ENCODE measurements at places on chromosomes 13 and 19. TPM values are rescaled to one million over a fixed set of nuclear protein-coding genes. Genes with fewer than 3 reads are reported as not detected.
A peak's percentile ranks its signal among the peaks of the same experiment; 100 is the strongest.

DNA sequence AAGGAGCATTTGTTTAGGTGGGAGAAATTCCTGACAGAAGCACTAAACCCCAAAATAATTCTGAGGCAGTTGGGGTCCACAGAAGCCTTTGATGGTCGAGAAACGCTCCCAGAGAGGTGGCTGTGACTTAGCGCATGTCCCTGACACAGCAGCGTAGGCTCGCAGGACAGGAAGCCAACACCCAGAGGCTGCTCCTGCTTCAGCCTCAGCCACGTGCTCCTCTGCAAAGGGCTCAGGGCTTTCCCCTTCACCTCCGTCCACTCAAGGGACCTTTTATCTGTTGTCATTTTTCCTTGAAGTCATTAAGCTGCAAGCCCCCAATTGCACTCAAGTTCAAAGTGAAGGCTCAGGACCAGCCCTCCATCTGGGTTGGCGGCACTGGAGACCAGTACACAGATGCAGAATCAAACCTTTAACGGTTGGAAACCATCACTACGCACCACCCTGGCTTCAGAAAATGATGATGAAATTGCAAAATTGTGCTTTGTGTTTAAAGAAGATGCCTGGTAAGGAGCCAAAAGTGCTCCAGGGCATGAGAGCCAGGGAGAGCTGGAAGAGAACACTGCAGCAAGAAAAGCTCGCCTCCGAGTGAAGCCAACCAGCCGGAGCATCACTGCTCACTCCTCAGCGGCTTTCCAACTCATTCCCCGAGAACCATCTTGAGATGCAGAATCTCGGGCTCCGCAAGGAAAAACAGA is 219.6 kb downstream of the RAP2A start:
- DNase-seq: no peak

DNA sequence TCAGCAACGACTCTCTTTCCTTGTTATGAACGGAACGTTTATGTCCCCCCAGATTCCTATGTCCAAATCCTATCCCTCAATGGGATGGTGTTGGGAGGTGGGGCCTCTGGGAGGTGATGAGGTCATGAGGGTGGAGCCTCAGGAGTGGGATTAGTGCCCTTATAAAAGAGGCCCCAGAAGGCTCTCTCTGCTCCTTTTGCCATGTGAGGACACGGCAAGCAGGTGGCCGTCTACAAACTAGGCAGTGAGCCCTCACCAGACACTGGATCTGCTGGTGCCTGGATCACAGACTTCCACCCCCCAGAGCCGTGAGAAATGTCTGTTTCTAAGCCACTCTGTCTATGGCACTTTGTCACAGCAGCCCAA is 53.2 kb downstream of the EPS15L1 start:
- DNase-seq: no peak

DNA sequence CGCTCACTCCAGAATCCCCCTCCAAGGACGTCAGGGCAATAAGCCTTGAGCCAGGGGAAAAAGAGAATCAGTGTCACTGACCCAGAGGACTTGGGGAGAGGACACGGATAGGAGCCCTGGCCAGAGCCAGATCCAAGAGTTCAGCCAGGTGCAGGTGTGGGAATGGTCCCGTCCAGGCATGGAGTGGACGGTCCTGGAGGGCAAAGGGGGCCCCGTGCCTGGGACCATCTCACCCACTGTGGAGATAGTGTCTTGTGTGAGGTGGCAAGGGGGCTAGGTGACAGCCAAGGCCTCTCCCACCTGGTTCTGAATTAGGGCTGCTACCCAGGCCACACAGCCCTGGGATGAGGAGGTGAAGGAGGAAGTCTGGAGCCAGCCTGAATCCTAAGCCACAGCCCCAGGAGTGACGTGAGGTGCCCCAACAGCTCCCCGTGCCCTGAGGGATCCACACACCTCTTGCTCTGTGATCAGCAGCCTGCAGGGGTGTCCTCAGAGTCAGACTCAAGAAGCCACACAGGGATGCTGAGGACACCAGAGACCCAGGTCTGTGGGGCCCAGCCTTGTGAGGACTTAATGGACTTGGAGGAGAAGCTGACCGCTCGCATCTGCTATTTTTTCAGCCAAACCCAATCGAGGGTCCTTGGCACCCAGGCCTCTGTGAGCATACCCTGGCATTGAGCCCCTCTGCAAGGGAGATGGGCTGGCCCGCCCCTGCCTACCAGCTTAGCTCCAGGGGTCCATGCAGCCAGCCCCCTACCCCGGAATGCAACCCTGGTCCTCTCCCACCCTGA is 16.4 kb upstream of the ZNF14 start:
- DNase-seq: no peak

DNA sequence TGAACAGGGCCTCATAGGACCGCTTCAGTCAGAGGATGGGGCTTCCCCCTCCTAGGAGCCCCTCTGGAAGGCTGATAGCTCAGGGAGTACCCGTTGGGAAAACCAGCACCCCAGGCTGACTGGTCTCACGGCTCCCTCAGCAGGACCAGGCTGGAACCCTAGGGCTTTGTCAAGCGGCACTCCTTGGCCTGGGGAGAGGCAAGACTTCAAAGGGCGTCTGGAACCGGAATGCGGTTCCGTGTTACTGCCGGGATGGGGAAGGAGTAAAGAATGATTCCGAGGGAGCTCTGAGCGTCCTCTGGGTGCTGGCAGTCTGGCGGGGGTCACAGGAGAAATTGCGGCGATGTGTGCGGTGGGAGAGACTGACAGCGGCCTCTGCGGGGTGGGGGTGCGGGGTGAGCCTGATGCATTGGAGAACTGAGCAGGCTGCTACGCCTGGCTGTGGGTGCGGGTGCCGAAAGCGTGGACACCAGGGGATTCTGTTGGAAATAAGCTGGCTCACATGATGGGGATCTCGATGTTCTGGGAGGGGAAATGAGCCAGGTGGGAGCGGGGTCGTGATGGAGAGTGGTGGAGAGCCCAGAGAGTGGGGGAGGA is 1.9 kb downstream of the COX6B2 start:
- no peak for DNase-seq

- DNase-seq: no peak
Measured at GRCh38 chr13:53382008-53382407, 353.4 kb downstream of the OLFM4 start.

DNA sequence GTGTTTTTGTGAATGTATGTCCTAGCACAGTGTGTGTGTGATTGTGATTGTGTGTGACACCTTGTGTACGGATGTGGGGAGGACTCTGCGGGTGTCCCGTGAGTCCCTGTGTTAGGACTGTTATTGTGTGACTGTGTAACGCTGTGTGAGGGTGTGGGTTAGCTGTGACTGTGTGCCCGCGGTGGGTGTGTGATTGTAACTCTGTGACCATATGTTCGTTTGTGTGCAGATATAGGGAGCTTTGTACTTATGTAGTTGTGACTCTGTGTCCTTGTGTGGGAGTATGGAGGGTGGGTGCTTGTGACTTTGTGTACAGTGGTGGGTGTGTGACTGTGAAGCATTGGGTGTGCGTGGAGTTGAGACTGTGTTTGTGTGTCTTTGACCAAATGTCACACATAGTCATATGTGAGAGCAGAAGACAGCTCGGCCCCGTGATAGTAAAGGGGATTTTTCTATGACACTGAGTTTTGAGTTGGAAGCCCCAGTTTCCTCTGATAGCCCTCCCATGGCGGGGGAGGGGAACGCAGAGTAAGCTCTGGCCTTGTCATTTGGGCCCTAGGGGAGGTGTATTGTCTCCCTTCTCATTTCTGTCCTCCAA is 949 bp upstream of the ZNF260 start:
- DNase-seq: peak; percentile 2

GRCh38 chr13:97978651-97979050 is 25.2 kb downstream of the IPO5 start:
- DNase-seq: no peak

- no peak for DNase-seq
Measured at GRCh38 chr19:29840066-29840950, 28.5 kb downstream of the CCNE1 start.

- no peak for DNase-seq
Measured at GRCh38 chr19:55700813-55701212, 25.8 kb downstream of the EPN1 start.

DNA sequence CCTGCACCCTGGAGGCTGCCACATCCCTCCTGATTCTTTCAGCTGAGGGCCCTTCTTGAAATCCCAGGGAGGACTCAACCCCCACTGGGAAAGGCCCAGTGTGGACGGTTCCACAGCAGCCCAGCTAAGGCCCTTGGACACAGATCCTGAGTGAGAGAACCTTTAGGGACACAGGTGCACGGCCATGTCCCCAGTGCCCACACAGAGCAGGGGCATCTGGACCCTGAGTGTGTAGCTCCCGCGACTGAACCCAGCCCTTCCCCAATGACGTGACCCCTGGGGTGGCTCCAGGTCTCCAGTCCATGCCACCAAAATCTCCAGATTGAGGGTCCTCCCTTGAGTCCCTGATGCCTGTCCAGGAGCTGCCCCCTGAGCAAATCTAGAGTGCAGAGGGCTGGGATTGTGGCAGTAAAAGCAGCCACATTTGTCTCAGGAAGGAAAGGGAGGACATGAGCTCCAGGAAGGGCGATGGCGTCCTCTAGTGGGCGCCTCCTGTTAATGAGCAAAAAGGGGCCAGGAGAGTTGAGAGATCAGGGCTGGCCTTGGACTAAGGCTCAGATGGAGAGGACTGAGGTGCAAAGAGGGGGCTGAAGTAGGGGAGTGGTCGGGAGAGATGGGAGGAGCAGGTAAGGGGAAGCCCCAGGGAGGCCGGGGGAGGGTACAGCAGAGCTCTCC is 6.9 kb upstream of the CEACAM5 start:
- no peak for DNase-seq

Gene KPNA3
- total RNA-seq: 54.7 TPM

- DNase-seq: peak; percentile 36
Measured at GRCh38 chr19:12783291-12783848, 7.9 kb upstream of the JUNB start.

DNA sequence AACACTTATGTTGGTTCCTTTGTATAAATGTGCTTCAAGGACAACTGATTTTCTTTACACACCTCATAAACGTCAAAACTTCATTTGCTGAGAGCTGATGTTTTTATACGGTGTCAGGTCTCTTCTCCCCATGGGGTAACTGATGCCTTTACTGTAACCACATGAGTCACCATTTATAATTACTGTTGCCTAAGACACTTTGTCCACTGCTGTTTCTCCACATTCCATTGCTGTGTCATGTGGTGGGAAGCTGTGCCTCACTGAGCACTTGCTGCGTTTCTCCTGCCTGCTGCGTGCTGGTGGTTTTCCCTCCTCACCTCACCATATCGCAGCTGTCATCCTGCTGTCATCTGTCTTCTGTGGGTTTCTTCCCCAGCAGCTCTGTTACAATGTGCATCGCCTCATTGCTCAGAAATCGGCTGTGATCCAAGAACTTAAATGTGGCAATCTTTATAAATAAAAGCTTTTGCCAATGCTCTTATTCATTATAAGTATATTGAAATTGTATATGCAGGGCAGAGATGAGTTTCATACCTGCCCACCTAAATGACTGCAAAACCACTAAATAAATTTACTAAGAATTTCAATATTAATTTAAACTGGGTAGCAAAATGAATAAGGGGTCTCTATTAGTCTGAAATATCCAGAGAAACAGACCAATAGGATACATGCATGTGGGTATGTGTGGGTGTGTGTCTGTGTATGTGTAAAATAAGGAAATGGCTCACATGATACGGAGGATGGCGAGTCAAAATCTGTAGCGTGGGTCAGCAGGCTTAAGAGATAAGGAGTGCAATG is 547.0 kb upstream of the SLITRK5 start:
- DNase-seq: no peak

DNA sequence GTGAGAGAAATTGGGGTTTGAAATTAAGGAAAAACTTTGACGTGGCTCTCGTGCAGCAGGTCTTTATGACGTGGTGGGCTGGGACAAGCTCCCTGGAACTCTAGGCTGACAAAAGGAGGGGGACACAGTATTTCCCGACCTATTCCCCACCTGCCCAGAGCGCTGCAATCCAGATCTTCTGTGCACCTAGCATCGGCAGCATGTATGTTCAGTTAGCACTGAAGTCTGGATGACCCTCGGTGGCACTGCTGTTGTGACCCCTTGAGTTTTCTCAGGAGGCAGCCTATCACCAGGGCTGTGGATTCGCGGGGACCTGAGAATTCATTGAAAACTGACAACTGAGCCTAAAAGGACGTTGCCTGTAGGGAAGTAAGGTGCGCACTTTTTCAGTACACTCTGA is 9.1 kb upstream of the ZNF536 start:
- no peak for DNase-seq

DNA sequence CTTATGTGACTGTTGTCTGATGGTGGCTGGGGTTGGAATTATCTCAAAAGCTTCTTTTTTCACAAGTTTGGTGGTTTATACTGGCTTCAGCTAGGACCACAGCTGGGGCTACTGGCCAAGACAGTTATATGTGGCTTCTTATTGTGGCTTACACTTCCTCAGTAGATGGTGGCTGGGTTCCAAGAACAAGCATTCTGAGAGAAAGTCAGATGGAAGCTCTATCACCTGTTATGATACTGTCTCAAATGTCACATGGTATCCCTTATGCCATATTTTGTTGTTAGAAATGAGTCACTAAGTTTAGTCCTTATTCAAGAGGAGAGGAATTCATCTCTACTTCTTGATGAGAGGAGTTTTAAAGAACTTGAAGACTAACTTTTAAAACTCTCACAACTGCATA is 41.6 kb downstream of the NDFIP2 start:
- peak; percentile 54 for DNase-seq

Gene MBD3L3
- not detected for total RNA-seq

DNA sequence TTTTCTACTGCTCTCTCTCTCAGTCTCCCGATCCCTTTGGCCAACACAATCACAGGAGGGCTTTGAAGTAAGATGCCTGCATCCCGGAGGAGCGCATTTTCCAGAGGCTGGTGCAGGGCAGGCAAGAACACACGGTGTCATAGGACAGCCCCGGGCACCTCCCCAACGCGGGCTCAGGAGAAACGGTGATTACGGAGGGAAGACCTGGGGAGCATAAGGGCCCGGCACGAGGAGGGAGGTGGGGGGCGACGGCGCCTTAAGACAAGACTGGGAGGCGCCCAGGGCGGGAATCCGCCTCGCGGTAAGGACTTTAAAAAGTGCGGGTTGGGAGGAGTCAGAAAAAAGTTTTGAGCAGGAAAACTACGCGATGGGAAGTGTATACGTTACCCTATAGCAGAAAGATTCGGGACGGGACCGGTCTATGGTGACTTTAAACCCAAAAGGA is 18.7 kb upstream of the ZNF888 start:
- DNase-seq: no peak

DNA sequence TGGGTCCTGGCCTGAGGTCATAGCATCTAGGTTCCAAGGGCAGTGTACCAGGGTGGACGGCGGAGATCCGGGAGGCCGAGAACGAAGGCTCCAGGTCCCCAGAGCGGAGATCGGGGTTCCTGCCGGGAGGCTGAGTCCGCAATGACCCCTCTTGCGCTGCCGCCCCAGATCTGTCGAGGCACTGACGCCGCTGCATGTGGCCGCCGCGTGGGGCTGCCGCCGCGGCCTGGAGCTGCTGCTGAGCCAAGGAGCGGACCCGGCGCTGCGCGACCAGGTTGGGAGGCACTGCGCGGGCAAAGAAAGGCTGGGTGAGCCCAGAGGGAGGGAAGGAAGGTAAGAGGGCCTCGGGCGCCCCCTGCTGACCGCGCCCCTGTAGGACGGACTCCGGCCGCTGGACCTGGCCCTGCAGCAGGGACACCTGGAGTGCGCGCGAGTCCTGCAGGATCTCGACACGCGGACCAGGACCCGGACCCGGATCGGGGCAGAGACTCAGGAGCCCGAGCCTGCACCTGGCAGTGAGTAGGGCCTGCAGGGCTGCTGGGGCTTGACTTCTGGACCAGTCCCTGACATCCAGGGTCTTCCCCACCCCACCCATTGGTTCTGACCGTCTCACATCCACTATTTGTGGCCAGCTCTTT is 906 bp downstream of the ANKLE1 start:
- DNase-seq: peak; percentile 72
